ENCODE measurements at places on chromosomes 4 and X.

DNA sequence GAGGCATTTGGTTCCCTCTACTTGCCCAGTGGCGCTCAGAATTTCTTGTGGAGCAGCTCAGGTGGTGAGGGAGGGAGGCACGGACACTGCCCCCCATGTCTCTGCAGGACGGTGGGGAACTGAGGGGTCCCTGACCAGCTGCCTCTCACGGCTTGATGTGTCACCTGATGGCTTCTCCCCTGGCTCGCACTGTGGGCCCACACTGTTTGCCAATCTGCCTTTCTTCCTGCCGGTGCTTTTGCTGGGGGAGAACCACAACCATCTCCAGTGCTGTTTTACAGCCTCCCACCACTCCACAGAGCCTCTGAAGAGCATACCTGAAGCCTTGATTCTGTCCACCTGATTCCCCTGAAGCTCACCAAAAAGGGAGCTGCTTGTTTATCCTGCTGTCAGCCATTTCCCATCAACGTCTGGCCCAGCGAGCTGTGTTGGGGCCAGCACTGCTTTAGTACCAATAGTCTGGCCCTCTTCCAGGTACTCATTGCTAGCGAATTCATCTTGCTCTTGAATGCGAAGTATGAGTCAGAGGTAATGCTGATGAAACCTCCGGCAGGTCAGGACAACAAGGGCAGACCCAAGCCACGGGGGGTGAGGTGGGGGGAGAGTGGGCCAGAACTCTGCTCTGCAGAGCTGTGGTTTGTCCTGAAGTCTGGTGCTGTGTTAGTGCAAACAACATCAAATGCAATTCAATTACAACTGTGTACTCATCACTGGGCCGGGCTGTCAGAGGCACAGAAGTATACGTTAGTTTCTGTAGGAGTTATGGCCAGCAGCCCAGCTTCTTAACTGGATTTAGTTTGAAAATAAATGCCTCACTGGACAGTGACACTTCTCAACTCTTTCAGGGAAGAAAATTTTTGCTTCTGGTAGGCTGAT is 208.3 kb upstream of the JADE1 start:
- no peak for DNase-seq

DNA sequence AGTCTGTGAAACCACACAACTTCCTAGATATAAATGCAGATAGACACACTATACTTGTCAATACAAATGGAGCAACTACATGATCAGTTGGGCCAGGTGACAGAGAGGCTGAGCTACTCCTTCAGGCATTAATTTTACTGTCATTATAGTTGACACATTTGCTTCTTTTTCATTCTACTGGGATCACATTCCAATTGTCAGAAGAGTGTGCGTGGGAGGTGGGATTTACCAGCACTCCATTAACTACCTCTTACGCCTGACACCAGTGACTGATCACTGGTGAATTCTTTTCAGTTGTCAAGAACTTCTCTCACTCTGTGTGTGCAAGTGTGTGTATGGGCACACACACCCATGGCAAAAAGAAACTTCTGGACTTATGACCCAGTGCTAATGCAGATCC is 94.2 kb upstream of the DIAPH2 start:
- no peak for DNase-seq

DNA sequence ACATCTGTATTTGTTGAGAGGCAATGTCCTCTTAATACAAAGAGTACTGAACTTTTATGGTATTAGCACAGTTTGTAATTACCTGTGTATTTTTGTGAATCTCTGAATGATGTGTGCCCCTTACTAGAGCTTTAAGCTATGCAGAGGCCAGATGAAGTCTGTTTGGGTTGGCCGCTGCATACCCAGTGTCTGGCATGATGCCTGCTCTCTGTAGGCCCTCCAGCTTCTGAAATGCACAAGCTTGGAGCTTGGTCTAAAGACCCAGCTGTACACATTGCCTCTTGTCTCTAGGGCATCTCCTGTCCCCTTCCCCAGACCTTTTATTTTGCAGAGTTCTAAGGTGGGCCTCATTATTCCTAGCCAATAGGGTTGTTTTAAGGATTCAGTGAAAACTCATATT is 68.6 kb downstream of the CDS1 start:
- DNase-seq, result peak; percentile 28

- no peak for DNase-seq
Measured at GRCh38 chr4:156138781-156139280, 185.2 kb upstream of the CTSO start.

GRCh38 chrX:29528281-29528680 is 687.1 kb upstream of the MAGEB2 start:
- DNase-seq, result no peak

- no peak for DNase-seq
Measured at GRCh38 chr4:26458157-26458561, 32.1 kb downstream of the CCKAR start.

- no peak for DNase-seq
Measured at GRCh38 chr4:109877400-109877799, 29.5 kb downstream of the LRIT3 start.

DNA sequence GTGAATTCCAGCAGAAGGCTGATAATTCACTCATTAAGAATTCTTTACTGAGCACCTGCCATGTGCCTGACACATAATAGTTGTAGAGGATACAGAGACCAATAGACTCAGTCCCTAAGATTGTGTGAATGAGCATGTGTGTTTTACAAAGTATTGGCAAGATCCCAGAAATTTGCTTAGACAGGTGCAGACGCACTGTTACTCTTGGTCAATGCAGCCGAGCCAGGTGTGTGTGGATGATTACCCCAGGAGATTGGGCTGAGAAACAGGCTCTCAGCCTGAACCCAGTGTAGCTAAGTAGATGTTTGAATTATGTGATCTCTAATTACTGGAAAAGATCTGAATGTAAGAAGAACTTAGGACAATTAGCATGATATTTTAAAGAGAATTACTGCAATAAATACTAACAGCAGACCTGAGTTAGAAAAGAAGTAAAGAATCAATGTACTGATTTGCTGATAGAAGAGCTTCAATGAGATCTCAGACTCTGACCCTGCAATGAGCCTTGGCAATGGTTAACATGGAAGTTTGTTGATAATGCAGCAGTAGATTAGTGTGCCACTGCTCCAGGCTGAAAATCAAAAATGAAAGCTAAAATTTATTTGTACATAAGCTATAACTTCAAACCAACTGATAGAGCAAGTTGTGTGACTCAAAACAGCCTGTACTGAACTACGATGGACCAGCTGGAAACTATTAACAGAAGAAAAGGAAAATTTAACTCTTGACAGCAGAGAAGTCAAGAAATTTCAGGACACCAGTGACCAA is 32.2 kb upstream of the NDST4 start:
- peak; percentile 33 for DNase-seq

DNA sequence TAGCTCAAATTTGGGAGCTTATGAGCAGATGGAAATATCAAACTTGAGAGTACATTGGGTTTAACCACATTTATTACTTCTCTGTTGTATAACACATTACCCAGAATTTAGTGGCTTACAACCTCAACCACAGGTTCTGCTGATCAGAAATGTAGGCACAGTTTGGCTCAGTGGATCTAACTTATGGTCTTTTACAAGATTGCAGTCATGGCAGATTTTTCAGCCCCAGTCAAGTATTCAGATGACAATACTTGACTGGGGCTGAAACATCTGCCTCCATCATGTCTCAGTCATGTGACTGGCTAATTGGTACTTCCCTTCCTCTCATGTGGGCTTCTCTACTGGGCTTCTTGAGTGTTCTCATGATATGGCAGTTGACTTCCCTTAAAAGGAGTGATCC is 44.0 kb upstream of the ADAD1 start:
- DNase-seq, result no peak

GRCh38 chr4:105067946-105068345 is 78.7 kb upstream of the TET2 start:
- DNase-seq, result no peak

- DNase-seq, result no peak
Measured at GRCh38 chr4:71453531-71453930, 114.7 kb downstream of the SLC4A4 start.

- no peak for DNase-seq
Measured at GRCh38 chrX:40418813-40419195, 162.0 kb upstream of the ATP6AP2 start.

DNA sequence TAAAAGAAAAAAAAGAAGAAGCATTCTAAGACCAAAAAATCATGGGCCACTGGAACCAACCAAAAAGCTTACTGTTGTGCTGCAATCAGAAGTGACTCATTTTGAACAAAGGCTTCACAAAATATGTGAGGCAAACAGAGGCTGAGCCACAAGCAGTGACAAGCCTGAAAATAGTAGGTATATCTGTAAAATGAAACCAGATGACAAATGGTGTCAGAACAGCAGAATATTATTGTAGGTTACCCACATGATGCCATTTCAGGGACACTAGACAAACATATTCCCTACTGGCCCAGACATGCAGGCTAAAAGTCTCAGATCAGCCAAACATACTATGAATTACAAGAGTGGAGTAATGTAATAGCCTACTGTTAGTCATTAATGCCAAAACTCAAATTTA is 1301.8 kb upstream of the DIAPH2 start:
- no peak for DNase-seq

DNA sequence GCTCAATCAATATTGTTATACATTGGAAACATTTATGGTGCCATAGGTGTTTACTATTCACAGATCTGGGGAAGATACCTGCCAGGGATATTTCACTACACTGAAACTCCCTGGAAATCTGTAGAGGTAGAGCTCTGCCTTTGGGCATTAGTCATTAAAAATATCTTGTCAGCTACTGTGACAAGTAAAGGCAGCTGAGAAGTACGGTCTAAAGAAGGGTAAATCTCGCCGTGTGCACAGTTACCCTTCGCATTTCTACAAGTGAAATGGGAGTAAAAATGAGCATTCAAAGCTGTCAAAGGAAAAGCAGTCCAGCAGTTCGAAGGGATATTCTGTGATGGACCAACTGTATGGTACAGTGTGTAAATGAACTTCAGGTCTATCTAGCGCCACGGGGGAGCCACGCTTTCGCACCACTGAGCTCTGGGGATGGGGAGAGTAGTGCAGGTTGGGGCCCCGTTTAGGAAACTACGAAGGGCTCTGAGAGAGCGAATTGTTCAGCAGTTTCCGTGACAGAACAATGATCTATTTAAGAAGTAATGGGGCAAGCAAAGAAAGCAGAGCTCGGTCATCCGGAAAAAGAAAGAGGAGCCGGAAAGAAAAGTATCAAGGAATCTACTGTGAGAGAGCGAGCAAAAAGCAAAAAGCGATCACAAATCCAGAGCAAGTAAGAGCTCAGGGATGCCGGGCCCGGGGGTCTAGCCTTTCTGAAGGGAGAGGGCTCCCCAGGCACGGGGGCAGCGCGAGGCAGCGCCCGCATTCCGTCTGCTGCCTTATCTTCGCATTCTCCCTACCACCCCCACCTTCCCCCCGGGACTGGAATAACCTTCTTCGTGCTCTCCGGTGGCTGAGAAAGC is 646 bp downstream of the TIGD4 start:
- DNase-seq, result no peak

DNA sequence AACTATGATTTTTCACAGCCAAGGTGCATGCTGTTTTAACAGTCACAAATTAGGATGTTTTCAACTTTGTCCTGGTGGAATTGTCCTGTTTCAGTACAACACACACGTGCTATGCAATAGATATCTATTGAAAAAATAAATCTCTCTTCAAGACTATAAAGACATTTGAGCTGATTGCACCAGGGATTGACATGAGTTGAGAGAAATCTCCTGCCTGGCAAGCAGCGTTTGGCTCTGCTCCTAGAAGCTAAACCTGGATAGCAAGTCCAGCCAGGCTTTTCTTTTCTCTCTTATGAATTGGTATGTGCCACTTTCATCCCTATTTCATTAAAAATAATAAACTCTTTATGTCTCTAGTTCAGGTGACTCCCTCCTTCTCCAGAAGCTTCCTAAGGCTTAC is 16.6 kb upstream of the NPNT start:
- no peak for DNase-seq

DNA sequence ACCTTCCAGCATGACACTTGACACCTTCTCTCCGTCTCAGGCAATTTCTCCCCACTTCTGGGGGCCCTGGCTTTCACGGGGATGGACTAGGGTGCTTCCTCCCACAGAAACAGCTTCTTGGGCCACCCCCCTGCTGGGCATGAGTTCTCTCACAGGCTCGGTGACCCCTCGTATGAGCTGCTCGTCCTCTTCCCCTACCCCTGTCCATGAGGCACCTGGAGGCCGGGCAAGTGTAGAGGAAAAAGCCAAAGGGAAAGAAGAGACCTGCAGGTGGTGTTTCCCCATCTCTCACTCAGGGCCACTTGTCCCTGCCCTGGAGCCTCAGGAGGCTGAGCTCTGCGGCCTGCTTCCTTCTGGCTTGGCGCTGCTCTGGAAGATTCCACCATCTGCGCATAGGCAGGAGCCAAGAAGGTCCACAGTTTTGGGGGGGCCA is 1.9 kb upstream of the RGS12 start:
- no peak for DNase-seq

DNA sequence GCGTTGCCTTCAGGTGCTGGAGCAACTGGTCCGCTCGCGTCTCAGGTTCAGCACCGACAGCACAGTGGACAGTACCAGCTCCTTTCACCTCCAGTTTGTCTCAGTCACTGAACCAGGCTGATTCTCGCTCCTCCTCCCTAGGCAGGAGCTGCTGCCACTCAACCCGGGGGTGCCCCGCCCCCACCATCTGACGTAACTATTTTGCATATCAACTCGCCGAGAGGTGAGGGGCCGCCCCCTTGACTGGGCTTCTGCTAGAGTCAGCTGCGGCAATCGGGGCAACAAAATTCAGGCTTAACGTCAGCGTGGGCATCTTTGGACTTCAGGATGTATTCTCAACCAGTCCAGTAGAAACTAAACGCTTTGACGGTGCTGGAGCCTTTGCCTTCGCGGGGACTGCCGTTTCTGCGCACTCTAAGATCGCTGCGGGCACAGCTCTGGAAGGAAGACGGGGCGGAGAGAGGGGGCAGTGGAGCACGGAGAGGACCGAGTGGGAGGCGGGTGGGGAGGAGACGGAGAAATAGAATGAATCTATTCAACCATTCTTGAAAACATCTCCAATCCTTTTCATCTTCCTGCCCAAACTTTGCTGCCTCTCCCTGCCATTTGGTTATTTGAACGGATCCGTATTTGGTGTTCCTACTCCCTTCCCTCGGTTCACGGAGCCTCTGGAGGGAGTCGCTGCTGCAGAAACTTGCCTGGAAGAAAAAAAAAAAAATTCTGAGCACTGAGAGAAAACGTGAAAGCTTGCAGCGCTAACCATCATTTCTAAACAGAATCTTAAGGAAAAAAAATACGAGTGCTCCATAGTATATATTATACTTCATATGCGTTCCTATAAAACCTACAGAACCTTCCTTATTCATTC is at the start of gene FSTL5:
Gene FSTL5 (minus strand): TSS at position 109 of the 868 bp plus-strand sequence. CDS start 52,604 bp downstream, outside the sequence.
- DNase-seq, result no peak

GRCh38 chr4:188162698-188163097 is 23.5 kb downstream of the TRIML1 start:
- DNase-seq, result no peak

GRCh38 chr4:79185526-79186045 is 140.3 kb downstream of the NAA11 start:
- DNase-seq, result no peak

DNA sequence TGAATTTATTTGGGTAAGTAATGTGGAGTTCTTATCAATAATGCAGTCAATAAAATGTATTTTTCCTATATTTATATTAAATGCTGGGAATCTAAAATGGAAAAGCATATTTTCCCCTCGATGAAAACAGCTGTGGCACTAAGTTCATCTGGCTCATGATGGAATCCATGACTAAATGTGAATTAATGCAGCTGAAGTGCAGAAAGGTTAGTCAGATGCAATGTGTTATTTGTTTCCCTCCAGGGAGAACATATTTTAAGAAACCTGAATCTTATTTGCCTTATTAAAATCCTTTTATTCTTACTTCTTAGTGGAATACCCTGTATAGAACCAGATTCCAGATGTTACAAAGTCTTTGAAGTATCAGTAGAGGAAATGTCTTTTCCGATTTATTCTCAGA is 247.9 kb downstream of the ARHGAP24 start:
- no peak for DNase-seq
